ENCODE measurements at places on chromosomes 11 and 22.

GRCh38 chr11:62119569-62119968, 4.2 kb upstream of the INCENP start:
- DNase-seq: no peak

DNA sequence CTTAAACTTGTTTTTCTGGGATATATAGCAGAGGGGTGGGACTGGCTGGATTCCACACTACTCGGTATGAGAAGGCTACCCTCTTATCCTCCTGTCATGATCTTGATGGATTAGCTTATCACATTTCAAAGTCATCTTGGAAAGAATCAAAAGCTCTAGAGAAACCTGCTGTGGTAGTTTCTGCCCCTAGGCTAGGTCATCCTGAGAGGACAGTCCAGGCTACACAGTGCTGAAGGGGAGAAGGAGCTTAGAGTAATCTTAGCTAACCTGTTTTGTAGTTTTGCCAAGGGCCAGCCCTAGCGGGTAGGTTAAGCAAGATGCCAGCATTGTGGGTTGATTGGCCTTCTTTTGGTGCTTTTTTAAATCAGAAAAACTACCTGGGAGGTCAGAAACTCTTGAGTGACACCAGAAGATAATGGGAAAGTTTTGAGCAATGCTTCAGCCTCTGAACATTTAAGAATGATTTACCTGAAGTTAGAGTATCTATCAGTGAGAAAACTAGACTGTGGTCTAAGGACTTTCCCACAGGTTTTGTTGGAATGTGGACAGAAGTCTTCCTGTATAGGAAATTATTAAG, 21.3 kb downstream of the PIWIL4 start:
- no peak for DNase-seq

DNA sequence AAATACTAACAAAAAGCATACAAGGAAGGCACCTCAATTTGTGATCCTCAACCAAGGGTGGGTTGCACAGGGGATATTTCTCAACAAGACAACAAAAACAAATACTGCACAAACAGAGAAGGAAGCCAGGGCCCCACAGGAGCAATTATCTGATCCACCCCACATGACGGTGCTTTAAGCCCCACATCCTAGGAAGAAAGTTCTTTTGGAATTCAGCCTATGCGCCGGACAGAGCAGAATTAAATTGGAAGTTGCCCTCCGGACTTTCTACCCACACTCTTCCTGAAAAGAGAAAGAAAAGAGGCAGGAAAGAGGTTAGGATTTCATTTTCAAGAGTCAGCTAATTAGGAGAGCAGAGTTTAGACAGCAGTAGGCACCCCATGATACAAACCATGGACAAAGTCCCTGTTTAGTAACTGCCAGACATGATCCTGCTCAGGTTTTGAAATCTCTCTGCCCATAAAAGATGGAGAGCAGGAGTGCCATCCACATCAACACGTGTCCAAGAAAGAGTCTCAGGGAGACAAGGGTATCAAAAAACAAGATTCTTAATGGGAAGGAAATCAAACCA, 40.6 kb downstream of the OSBP start:
- DNase-seq: no peak

- DNase-seq: peak; percentile 22
Measured at GRCh38 chr22:32723643-32724042, 77.9 kb upstream of the TIMP3 start.

GRCh38 chr11:111665777-111666176, 63.5 kb downstream of the SIK2 start:
- DNase-seq: no peak

- no peak for DNase-seq
Measured at GRCh38 chr11:101706541-101706940, 122.7 kb upstream of the TRPC6 start.

DNA sequence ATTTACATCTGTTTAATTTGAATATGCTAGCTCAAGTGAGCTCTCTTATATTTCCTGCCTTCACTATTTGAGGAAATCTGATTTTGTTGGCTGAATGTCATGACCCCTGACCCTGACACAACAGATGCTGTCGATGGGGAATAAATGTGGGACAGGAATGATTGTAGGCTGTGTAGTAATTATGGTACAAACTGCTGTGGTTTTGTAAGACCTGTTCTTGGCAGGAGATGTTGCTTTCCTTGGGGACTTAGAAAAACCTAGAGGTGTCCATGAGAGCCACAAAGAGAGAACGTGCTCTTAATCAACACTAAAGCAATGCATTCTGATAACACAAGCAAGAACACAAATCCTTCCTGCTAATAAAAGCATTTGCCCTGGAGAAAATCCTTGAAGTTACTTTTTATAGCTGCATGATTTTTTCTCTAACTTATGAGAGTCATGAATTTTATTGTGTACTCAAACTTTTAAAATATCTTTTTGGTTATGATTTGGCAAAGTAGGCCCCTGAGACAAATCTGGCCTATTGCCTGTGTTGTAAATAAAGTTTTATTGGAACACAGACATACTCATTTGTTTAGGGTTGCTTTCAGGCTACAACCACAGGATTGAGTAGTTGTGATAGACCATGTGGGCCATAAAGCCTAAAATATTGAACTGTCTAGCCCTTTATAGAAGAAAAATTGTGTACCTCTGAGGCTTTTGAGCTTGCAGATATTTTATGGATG, 90.2 kb downstream of the DDX10 start:
- DNase-seq: no peak

- DNase-seq: no peak
Measured at GRCh38 chr22:24026056-24026455, 15.0 kb downstream of the CABIN1 start.

GRCh38 chr11:59770319-59770718, 15.1 kb downstream of the STX3 start:
- DNase-seq: no peak

GRCh38 chr11:107018902-107019493, 722 bp upstream of the GUCY1A2 start:
- DNase-seq: no peak

- DNase-seq: no peak
Measured at GRCh38 chr11:75490221-75491181, 35.2 kb downstream of the GDPD5 start.

DNA sequence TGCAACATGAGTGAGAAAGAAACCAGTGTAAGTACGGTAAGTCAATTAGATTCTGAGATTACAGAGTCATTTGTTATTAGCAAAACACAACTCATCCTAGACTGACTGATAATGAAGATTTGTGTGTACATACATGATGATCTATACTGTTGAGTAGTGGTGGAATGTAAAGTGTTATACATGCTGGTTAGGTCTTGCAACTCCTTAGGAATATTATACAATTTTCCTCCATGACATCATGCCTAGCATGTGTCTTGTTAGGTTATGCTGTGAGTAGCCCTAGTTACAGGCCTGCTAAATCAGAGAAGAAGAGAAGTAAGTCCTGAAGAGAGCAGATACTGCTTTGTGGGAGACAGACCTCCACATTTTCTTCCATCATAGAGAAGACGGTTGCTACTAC, 880.6 kb downstream of the LUZP2 start:
- DNase-seq: no peak

DNA sequence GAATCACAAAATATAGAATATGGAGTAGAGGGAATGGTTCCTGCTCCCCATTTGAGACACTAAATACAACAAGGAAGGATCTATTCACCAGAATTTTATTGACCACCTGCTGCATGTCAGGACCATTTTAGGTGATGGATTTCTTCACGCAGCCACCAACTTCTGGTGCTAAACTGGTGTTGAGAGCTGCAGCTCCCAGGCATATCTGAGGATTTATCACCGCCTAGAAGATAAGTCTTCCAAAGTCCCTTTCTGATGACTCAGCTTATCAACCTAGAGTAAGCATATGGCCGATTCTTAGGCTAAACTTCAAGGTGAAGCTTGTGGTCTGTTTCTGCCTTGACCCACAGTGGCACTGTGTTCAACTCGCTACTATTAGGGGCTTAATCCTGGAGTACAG, 6.7 kb downstream of the DDI1 start:
- DNase-seq: no peak

DNA sequence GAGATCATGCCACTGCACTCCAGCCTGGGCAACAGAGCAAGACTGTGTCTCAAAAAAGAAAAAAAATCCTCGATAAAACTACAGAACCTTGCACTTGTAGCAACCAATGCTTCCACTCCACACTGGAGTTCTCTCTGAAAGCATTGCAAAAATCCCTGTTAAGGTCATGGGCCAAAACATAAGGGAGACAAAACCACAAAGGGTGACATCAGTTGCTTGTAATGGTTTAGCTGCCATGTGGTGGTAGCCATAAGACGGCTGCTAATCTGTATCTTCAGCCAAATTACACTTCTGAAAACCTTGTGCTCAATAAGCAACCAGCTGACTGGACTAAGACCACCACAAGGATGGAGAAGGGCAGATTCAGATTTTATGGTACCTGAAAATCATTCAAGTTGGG, 20.6 kb upstream of the TPH1 start:
- DNase-seq: no peak
